SJCRH30 (cell line): ENCODE measurements at places on chromosomes 1 and 21.
A peak's percentile ranks its signal among the peaks of the same experiment; 100 is the strongest.

DNA sequence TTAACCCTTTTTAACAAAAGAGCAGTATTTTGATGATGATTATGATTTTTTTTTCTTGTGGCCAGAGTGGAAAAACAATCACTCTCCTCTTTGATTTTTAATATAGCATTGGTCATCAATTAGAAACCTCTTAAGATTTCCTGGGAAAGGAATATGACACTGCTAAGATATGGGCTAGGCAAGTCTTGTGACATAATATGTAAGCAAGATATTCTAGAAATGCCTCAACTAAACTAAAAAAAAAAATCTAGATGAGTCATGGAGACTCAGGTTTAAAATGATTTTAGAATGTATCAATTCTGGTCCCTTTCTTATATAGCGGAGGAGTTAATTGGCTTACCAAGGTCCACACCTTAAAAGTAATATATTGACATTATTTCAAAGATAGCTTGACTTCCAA lies 60.3 kb upstream of the JUN start:
- no peak for DNase-seq

DNA sequence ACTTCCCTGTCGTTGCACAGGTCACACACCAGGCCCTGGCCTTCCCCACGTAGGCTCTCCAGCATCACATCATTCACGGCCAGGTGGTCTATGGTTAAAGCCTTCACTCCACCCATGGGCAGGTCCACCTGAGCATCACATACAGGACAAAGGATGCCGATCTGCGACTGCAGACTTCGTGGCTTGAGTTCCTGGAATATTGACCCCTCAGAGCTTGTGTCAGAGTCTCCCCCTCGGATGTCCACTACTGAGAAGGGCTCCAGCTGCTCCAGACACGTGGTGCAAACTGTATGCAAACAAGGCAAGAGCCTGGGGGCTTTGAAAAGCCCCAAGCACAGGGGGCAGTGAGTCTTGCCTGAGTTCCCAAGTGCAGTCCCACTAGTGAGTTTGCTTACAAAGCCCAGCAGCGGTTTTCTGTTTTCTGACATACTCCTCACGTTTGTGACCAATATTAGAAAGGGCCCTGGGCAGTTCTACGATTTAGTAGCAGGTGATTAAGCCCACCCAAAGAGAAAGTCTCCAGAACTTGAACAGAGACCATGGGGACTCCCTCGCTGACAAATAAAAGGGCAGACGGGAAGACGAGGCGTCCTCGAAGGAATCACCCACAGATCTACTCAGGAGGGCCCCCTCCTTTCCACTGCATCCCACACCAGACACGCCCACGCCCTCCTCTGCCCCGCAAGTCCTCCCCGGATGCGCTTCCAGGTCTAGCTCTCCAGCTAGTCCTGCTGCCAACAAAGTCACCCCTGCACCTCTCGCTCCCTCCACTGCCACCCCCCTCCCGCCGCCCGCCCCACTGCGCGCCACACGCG lies 568 bp downstream of the TRIM45 start:
- peak; percentile 53 for DNase-seq

DNA sequence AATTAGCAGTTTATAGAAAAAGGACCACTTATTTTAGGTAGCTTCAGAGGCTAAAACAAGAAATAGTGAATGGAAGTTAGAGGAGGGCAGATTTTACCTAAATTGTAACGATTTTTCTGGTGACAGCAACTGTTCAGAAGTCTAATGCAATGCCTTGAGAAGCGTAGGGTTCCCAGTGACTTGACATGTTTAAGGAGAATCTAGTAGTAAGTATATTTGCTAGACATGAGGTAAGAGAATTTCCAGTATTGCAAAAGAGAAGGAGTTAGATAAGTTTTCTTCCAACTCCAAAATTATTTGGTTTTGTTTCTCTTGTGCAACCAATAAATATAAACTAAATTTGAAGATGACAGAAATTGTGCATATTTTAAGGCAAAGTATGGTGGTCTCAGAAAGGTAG lies 140.0 kb downstream of the SMYD3 start:
- DNase-seq, result no peak

DNA sequence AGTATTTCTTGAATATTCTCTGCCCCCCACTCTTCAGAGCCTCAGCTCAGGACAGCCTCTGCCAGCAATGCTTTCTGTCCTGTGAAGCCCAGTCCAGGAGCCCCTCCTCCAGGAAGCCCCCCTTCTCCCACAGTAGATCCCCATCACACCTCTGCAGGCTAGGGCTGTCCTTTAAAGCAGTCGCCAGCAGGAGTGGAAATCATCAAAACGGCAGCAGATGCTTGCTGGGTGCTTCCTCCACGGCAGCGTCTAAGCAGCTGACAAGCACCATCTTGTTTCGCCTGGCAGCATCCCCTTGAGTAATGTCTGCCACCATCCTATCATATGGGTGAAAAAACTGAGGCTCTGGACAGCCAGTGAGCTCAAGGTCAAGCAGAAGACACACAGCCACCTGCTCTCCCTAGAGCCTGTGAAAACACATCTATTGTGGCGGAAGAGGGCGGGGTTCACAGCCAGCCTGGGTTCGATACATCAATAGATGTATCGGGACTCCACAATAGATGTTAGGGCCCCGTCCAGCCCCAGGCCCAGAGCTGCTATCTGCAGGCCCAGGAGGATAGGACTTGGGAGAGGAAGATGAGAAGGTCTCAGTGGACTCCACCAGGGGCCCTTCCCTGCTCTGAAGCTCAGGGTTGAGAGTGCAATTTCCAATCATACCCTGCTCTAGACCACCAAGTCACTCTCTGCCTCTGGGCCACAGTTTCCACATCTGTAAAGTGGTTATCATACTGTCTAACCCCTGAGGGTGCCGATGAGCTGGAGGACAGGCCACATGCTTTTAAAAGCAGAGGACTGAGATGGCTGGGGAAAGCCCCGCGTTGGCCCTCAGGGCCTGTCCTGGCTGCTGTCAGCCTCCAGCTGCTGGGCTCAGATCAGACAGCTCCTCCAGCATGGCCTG lies 17.5 kb downstream of the RUNX3 start:
- peak; percentile 35 for DNase-seq

GRCh38 chr1:73517603-73518191 lies 680.3 kb downstream of the LRRIQ3 start:
- no peak for DNase-seq

DNA sequence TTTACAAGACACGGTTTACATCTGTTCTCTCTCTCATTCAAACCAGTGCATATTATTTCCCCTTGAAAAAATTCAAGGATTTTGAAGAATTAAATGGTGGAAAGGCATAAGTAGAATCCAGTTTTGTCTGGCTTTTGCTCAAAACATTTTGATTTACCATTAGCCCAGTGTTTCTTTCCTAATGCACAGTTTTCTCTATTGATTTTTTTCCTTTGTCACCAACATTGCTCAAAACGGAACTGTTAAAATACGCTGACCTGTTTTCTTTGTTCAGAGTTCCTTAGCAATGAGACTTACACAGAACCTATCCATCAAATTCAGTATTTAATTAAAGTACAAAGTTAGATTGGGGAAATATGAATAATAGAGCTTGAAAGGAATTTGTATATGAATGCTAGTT lies 162.4 kb downstream of the S1PR1 start:
- DNase-seq, result no peak
